ENCODE measurements at places on chromosomes 16 and 17.

DNA sequence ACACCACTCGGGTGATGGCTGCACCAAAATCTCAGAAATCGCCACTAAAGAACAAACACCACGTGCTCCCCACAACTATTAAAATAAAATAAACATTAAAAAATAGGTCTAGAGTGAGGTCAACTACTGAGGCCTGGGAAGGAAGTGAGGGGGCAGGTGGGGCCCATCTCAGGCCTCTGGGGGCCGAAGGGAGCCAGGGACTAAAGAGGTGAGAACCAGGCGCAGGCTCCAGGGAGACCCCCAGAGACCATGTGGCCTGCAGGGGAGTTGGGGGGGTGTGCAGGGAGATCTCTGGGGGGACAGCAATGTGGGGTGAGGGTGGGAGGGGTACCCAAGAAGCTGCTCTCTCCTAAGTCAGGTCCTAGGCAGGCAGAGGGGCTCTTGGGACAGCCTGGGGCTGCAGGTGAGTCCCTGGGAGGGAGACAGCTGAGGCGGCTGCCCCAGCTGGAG lies 111.3 kb upstream of the SMURF2 start:
- no peaks in the 10 kb centered on the region for H3K36me3 ChIP-seq
- peaks cover 17% of the 10 kb centered on the region for H3K4me1 ChIP-seq
- H3K4me3 ChIP-seq, result no peak overlapping the region
- no peaks in the 10 kb centered on the region for H3K27me3 ChIP-seq
- no peak overlapping the region for H3K27ac ChIP-seq
- no peak for DNase-seq

- no peak overlapping the region for H3K4me3 ChIP-seq
- no peaks in the 10 kb centered on the region for H3K27me3 ChIP-seq
- no peak for DNase-seq
- H3K4me1 ChIP-seq, result peaks cover 41% of the 10 kb centered on the region
- no peak overlapping the region for H3K27ac ChIP-seq
Measured at GRCh38 chr17:56178203-56178602, 24.9 kb downstream of the ANKFN1 start.

GRCh38 chr16:82882226-82882625 lies 255.5 kb downstream of the CDH13 start:
- H3K4me3 ChIP-seq, result no peak overlapping the region
- H3K27me3 ChIP-seq, result no peaks in the 10 kb centered on the region
- no peaks in the 10 kb centered on the region for H3K4me1 ChIP-seq
- peaks cover 2% of the 10 kb centered on the region for H3K36me3 ChIP-seq

DNA sequence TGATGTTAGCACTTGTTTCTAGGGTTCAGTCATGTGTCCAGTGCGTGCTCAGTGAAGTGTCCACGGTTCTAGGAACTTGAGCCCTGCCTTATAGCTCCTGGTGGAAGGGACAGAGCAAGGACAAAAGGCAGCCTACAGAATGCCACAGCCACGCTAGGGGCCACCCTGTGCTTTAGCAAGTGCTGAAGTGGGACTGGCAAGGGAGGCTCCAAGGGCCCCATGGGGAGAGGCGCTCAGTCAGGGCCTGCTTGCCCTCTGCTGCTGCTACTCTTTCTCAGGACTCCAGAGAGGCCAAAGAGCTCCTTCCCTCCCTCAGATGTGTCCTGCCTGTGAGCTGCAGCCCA lies 6.8 kb downstream of the NT5C start:
- peak overlapping the region; percentile 75 for H3K27ac ChIP-seq
- peaks cover 27% of the 10 kb centered on the region for H3K4me1 ChIP-seq
- peaks cover 53% of the 10 kb centered on the region for H3K36me3 ChIP-seq
- H3K4me3 ChIP-seq, result no peak overlapping the region
- no peak for DNase-seq

DNA sequence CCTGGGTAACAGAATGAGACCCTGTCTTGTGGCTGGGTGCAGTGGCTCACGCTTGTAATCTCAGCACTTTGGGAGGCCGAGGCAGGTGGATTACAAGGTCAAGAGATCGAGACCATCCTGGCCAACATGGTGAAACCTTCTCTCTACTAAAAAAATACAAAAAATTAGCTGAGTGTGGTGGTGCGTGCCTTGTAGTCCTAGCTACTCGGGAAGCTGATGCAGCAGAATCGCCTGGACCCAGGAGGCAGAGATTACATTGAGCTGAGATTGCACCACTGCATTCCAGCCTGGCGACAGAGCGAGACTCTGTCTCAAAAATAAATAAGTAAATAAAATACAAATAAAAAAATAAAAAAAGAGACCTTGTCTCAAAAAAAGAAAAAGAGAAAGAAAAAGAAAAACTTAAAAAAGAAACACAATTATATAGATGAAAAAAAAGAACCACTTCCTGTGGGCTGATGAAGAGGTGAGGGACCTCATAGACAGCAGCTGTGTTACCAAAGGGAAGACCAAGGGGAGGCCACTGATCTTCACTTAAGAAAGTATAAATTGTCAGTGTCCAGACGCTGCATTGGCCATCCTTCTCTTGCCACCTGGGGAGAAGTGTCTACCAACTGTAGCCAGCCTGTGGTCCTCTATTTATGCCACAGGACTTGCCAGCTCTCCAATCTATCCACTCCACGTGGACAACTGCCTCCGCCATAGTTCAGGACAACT lies 24.4 kb upstream of the SMG1 start:
- no peak for DNase-seq
- H3K27ac ChIP-seq, result no peak overlapping the region
- no peak overlapping the region for H3K4me3 ChIP-seq
- H3K27me3 ChIP-seq, result no peaks in the 10 kb centered on the region

DNA sequence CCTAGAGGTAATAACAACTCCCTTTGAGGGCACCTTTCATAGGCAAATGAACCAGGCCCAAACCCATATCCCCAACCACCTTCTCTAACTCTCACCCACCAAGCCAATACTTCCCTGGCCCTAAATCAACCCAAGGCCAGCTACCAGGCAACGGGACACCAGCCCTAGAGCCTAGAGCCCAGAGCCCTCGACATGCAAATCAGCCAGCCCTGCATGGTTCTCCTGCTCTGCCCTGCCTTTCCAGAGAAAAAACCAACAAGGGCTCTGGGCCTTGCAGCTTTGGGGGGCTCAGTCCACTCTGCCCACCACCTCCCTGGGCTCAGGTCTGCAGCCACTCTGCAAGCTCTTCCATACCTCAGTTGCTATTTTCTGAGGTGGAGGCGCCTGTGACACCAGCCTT lies 55.0 kb downstream of the PITPNM3 start:
- H3K27ac ChIP-seq, result no peak overlapping the region
- no peaks in the 10 kb centered on the region for H3K27me3 ChIP-seq
- DNase-seq, result no peak
- peaks cover 11% of the 10 kb centered on the region for H3K4me1 ChIP-seq
- H3K4me3 ChIP-seq, result no peak overlapping the region

GRCh38 chr16:59144841-59145240 lies 410.7 kb upstream of the GOT2 start:
- no peak for DNase-seq
- H3K36me3 ChIP-seq, result no peaks in the 10 kb centered on the region
- no peak overlapping the region for H3K4me3 ChIP-seq
- no peaks in the 10 kb centered on the region for H3K4me1 ChIP-seq
- H3K27me3 ChIP-seq, result no peaks in the 10 kb centered on the region

DNA sequence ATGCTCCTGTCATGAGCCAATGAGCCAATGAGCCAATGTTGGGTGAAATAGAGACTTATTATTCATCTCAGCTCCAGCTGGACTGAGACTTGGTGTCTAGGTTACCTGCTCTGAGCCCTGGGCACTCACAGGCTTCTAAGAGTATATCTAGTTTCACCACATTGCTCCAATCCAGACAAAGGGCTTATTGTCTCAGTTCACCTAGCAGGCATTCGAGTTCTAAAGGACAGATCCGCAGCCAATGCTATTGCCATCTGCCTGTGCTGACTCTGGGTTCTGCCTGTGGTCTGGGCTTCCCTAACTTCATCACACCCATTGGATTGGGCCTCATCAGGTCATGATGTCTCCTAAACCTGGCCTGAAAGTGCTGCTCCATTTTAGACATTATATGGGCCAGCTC lies 66.1 kb upstream of the HS3ST4 start:
- no peak for DNase-seq
- H3K4me3 ChIP-seq, result no peak overlapping the region
- no peaks in the 10 kb centered on the region for H3K4me1 ChIP-seq
- H3K27me3 ChIP-seq, result no peaks in the 10 kb centered on the region

- no peak overlapping the region for H3K4me3 ChIP-seq
- no peaks in the 10 kb centered on the region for H3K27me3 ChIP-seq
- no peaks in the 10 kb centered on the region for H3K4me1 ChIP-seq
Measured at GRCh38 chr16:80735846-80736245, 68.6 kb downstream of the CDYL2 start.

DNA sequence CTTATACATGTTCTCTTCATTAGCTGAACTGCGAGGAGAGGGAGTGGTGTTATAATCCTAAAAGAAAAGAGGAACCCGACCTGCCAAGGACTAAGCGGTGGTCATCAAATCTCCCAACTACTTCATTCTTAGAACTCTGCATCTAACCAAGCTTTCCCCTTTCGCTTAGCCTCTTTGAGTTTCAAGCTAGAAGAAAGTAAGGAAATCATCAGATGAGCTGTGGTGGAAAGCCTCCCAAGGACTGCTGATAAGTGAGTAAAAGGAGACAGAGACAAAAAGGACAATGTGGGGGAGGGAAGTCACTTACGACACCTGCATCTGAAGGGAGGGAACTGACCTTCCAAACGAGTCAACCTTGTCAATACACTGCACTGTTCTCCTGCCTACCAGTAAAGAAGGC lies 121.3 kb downstream of the TRIM37 start:
- H3K4me3 ChIP-seq, result no peak overlapping the region
- no peaks in the 10 kb centered on the region for H3K36me3 ChIP-seq
- no peak overlapping the region for H3K27ac ChIP-seq
- no peaks in the 10 kb centered on the region for H3K27me3 ChIP-seq

- DNase-seq, result no peak
- no peaks in the 10 kb centered on the region for H3K27me3 ChIP-seq
- H3K27ac ChIP-seq, result no peak overlapping the region
- peaks cover 23% of the 10 kb centered on the region for H3K4me1 ChIP-seq
- H3K4me3 ChIP-seq, result no peak overlapping the region
Measured at GRCh38 chr16:87320510-87321227, 3.5 kb upstream of the C16orf95 start.

GRCh38 chr17:189444-189843 lies 8.0 kb upstream of the DOC2B start:
- no peaks in the 10 kb centered on the region for H3K4me1 ChIP-seq
- no peak for DNase-seq
- no peak overlapping the region for H3K27ac ChIP-seq
- peaks cover 3% of the 10 kb centered on the region for H3K27me3 ChIP-seq

DNA sequence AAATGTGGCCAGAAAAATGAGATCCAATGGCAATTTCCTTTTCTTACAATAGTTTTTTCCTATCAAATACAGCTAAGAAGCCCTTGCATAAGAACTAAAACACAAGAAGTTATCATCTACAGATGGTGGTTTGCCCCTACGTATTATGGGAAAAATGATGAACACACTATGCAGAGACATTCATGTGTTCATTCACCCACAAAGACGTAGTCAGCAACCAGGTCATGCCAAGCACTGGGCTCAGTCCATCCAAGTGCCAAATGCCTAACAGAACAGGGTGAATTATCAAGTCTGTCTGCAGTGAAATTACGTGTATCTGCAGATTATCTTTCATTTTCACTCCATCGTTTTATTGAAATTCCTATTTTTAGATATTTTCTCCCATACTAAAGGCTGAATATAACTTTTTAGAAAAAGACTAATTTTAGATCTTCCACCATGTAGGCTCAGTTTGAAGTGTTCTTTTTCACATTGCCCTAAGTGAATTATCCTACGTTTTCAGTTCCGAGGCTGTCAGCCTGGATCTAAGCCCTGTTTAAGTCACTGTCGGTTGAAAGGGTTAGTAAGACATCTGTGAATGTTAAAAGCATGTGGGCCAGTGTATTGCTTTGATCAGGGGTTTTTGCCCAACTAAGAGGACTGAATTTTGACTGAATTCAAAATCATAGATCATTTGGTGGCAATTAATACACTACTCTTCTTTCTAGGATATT lies 78.1 kb upstream of the DHX40 start:
- H3K27ac ChIP-seq, result no peak overlapping the region
- DNase-seq, result no peak

- no peak for DNase-seq
- H3K4me1 ChIP-seq, result peaks cover 50% of the 10 kb centered on the region
- H3K27ac ChIP-seq, result no peak overlapping the region
- H3K4me3 ChIP-seq, result no peak overlapping the region
Measured at GRCh38 chr16:80991792-80992430, 14.8 kb downstream of the CMC2 start.
